ENCODE measurements at places on chromosomes 5 and 9.
A peak's percentile ranks its signal among the peaks of the same experiment; 100 is the strongest.

DNA sequence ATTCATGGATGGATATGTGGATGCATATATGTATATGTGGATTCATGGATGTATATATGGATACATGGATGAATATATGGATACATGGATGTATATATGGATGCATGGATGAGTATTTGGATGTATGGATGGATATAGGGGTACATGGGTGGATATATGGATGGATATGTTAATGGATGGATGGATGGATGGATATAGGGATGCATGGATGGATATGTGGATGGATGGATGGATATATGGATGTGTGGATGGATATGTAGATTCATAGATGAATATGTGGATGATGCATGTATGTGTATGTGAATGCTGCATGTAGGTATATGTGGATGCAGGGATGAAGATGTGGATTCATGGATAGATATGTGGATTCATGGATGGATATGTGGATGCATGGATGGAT lies 53.4 kb upstream of the SYNPO start:
- no peak for DNase-seq

DNA sequence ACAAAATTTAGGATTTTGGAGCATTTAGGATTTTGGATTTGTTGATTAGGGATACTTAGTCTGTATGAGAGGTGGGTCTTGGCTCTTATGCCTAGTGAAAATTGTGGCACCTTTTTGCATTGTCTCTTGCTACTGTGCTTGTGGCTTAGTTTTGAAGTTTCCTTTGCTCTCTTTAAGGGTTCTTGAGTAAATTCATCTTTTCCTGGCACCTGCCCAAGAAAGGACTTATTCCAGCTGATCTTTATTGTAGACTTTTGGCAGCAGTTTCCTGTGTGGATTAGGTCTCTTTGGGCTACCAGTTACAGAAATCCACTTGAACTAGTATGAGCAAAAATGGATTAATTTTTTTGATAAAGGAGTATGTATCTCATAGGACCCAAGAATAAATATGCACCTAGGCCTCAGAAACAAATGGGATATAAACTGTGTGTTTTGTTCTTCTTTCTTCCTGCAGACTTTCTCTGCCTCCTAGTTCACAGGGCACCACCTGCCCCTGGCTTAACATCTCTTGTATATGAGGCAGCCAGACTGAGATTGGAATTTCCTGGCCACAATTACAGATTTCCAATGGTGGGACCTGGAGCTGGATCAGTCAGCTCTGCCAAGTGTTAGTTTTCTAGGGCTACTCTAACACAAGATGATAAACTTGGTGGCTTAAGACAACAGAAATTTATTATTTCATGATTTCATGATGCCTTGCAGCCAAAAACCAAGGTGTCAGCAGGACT lies 44.6 kb downstream of the FOCAD start:
- DNase-seq, result no peak

DNA sequence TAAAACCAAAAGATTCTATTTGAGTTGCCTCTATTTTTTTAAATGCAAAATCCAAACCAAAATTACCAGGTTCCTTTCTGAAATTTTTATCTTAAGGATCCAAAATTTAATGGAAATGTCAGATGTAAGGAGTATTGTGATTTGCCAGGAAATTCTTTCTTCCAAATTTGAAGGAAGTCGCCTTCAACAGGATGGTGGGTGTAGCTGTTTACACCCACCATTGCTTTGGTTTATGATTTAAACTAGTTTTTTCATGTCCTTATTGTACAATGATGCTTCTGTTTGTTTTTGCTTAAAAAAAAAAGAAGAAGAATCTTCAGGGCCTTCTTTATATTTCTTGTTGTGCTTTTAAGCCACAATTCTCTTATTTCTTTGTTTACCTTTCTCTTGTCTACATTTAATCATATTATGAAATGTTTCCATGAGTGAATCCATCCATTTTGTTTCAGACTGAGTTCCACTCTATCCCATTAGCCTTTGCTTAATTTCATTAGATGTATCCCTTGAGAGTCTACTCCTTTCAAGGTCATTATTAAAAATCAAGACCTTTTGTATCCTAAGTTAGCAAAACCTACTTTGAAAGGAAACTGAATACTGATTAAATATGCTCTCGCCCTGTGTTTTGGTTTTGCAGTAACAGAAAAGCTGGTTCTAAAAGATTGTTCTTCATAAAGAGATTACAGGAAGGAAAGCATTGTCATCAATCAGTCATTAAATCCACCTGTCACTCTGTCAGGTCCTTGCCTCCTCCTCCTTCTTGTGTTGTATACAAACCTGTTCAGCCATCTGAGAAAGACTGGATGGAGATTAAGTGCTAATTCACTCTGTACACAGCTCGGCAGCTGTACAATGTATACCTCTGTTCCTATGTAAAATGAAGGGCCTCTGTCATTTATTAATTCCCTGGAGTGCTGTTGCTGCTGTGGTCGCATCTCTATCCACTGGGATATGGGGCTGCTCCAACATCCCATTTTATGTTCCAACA lies 45.5 kb upstream of the SLC2A8 start:
- no peak for DNase-seq

- DNase-seq, result no peak
These were observed 5.0 kb downstream of the GBA2 start for GRCh38 chr9:35743880-35744518.

DNA sequence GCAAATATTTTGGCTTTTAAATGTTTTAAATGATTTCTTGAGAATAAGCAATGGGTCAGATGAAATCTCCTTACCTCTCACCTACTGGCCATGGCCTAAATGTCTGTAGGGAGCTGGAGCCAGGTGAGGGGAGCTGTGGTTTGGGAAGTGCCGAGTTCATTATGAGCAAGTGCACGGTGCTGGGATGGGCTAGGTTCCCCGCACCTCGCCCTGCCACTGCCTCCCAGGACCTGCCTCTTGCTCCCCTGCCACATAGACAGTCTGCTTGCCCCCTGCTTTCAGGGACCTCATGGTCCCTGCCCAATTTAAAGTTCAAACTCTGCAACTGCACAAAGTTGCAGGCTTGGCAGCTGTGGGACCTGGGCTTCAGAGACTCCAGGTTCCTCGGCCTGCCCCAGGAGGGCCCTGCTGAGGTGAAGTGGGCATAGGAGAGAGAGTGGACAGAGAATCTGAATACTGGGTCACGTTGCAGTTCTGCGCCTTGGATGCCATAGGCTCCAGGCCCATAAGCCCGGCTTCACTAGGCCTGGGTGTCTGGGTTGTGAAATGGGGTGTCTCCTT lies 5.4 kb downstream of the OR13J1 start:
- peak; percentile 13 for DNase-seq

- DNase-seq, result no peak
These were observed 10.8 kb downstream of the S1PR3 start for GRCh38 chr9:89001917-89002540.

DNA sequence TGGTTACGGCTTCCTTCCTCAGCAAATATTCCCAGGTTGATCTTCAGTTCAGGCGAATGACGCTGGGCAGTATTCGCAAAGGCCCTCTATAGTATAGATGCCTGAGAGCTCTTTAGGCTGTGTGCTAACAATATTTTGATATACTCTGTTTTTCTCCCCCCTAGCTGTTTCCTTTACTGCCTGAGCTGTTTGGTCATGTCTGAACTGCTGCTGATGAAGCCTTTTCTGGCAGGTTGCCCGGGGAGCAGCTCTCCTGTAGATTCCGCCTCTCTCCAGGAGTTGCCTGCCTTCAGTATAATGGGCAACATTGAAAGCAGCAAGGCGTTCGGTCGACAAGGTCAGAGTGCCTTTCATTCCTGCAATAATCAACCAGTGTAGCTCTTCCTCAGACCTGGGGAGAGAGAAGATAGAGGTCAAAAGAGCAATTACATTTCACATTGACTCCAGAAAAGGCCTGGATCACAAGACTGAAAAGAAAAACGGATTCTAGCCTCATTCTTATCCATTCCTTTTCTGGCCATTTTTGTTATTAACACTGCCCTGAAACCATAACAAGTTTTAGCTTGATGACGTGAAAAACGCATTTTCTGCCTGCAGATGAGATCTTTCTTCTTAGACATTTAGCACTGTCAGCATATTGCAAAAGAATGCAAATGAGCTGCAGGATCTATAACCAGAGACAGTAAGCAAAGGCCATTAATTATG lies 60.1 kb upstream of the ZNF608 start:
- DNase-seq, result no peak

- no peak for DNase-seq
These were observed 314.1 kb upstream of the ATP10B start for GRCh38 chr5:161165998-161166660.

DNA sequence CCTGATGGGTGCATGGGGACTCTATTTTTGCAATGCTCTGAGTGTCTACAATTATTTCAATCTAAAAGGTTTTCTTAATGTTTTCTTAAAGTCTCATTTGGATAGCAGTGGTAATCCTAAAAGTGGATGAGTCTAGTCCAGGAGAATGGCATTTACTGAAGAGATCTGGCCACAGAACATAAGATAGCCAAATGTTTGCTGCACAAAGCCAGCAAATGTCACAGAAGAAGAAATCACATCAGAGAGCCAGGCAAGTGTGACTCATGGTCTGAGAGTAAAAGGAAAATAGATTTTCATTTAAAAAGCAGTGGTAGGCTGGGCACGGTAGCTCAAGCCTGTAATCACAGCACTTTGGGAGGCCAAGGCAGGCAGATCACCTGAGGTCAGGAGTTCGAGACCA lies 352.7 kb upstream of the GRAMD2B start:
- no peak for DNase-seq

DNA sequence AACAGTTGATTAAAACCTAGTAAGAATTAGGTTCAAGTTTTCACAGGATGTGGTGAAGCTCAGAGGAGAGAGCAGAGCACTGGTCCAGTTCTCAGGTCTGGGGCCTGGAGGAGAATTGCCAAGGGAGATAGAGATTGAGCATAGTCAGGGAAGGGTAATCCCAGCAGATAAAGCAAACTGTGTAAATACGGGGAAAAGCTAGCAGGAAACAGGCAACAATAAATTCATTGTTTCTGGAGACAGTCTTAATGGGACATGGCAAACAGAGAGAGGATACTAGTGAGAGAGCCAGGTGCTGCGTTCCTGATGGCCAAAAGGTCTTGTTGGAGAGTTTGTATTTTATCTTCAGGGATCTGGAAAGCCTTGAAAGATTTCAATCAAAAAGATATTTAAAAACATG lies 333.0 kb downstream of the PDE4D start:
- no peak for DNase-seq

- no peak for DNase-seq
These were observed 17.4 kb upstream of the CEP120 start for GRCh38 chr5:123440456-123441181.

GRCh38 chr5:14507156-14507941 lies 74.2 kb upstream of the OTULINL start:
- no peak for DNase-seq

- DNase-seq, result no peak
These were observed 17.6 kb upstream of the RECK start for GRCh38 chr9:36018891-36019720.

GRCh38 chr5:77851176-77852067 lies 75.3 kb upstream of the TBCA start:
- peak; percentile 61 for DNase-seq

DNA sequence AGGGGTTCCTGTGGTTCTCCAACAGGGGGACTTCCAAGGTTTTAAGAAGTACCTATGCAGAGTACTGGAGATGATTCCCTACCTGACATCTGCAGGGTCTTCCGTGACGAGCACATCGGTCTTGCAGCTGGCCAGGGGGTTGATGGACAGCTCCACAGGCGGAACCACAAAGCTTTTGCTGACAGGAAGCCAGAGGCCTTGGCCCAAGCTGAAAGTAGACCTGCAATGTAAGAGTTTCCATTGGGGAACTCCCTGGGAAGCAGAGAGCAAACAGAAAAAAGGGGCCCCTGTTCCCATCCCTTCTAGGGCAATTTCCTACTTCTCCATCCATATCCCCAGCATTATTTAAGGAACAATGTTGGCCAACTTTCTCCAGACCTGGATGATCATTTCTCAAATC lies 288.0 kb downstream of the TRIM32 start:
- no peak for DNase-seq

- DNase-seq, result no peak
These were observed 620.5 kb downstream of the TLR4 start for GRCh38 chr9:118324706-118325105.

GRCh38 chr5:51479840-51480239 lies 96.6 kb downstream of the ISL1 start:
- no peak for DNase-seq

DNA sequence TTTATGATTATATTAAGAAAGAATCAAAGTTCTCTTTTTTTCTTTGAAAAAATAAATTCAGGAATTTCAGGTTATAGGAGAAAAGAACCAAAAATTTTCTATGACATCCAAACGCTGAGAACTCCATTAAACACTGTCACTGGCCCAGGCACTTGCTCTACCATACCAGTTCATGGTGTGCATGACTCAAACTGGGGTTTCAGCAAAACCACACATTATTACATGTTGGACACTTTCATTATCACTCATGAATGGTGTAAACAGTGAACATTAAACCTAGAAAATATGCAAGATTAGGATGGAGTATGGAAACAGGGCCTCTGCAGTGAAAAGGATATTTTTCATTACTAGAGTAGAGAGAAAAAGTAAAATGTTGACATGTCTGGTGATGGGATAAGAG lies 369.9 kb upstream of the FAM174A start:
- no peak for DNase-seq

- DNase-seq, result no peak
These were observed 192.4 kb downstream of the GAS1 start for GRCh38 chr9:86754581-86755560.

GRCh38 chr9:108441251-108441650 lies 414.5 kb downstream of the ACTL7B start:
- DNase-seq, result no peak

GRCh38 chr9:98460704-98461103 lies 205.3 kb upstream of the TBC1D2 start:
- no peak for DNase-seq

GRCh38 chr5:145737578-145737977 lies 97.6 kb downstream of the PRELID2 start:
- no peak for DNase-seq

DNA sequence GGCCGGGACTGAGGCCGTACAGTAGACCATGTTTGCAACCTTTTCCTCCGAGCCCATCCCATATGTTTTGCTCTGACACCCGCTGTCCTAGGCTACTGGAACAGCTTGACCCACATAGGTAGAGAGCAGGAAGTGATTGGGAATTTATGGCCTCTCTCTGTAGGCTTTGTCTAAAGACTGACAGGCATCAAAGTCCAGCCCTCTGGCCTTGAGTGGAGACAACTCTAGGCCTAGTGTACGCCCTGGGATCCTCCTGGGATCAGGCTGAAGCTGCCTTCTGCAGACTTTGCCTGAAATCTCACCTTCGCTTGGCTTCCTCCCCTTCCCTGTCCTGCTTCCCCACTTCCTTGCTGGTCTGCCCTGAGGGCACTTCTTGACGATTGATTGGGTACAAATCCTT lies 13.6 kb upstream of the AKNA start:
- no peak for DNase-seq

DNA sequence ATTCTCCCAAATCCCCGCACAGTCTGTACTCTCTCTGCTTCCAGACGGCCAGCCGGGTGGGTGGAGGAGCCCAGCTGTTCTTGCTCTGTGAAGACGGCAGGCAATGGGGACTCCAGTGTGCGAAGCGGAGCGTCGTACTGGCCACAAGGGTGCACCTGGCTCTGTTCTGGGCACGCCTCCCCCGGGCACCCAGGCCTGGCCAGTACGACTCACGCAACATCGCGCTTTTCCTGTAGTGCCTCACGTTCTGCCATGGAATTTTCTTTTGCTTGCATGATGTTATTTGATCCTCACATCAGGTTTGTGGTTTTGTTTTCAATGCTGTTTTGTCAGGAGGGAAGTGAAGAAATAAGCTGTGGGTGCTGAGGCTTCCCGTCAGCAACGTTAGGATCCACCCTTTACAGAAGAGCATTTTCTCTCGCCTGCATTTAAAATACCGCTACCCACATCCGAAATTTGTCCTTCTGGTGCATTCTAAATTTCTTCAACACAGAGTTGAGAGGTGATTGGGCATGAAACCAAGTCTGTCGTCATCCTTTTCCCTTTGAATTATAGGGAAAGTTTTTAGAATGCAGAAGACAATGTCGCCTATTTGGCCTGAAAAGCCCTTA lies 311.7 kb downstream of the TRIM36 start:
- DNase-seq, result no peak

Measured in activated CD8-positive, alpha-beta memory T cell treated with anti-CD3 and anti-CD28 coated beads, Interleukin-2, amount 50 U/mL, for 48 hours (primary cell).